CD4-positive, CD25-positive, alpha-beta regulatory T cell (primary cell): ENCODE measurements at places on chromosomes 2 and 18.

DNA sequence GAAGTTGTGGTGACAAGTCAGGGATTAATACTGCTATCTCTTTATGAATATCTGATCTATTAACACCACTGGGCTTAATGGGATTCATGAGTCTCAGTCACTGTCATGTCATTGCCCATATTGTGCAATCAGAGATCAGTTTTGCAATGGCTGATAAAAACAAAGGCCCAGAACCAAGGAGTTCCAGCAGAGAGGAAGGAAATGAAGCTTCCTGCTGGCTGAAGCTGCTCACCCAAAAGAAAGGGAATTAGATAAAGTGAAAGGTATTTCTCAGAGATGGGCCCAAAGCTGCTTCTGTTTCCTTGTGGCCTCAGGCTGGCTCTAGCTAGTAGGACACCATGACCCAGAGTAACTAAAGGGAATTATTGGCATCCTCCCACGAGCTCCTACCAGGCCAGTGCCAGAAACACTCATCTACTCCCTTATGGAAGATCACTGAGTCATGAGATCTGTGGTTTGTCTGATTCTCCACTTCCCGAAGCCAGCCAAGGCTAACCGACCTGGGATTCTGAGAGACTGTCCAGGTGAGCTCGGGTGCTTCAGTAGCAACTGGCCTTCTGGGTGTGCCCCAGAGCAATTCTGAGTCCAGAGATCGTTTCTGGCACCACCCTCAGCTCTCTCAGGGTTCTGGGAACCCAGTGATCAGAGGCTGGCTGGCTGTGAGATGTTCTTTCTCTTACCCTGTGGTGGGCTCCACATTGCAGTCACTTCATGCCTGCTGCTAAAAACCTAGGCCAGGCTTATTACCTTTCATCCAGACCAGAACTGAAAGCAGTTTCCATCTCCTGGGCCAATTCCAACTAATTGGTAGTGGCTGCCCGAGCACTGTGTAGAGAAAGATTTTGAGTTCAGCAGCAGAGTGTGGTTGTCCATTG lies 129.5 kb upstream of the PELI1 start:
- H3K4me1 ChIP-seq = peaks cover 14% of the 10 kb centered on the region
- peak overlapping the region; percentile 37 for H3K27ac ChIP-seq
- H3K4me3 ChIP-seq = no peak overlapping the region
- H3K27me3 ChIP-seq = no peaks in the 10 kb centered on the region

GRCh38 chr2:22281033-22281432 lies 1103.9 kb upstream of the KLHL29 start:
- no peaks in the 10 kb centered on the region for H3K36me3 ChIP-seq
- no peaks in the 10 kb centered on the region for H3K4me1 ChIP-seq
- DNase-seq = no peak

GRCh38 chr18:52678034-52678433 lies 338.0 kb downstream of the DCC start:
- no peak overlapping the region for H3K4me3 ChIP-seq
- no peak overlapping the region for H3K27ac ChIP-seq
- no peaks in the 10 kb centered on the region for H3K4me1 ChIP-seq

GRCh38 chr2:3296182-3296972 lies 81.2 kb downstream of the EIPR1 start:
- no peak for DNase-seq
- peaks cover 6% of the 10 kb centered on the region for H3K36me3 ChIP-seq
- H3K27me3 ChIP-seq = no peaks in the 10 kb centered on the region
- no peak overlapping the region for H3K27ac ChIP-seq
- H3K4me1 ChIP-seq = no peaks in the 10 kb centered on the region

- H3K4me1 ChIP-seq = peaks cover 1% of the 10 kb centered on the region
- H3K27me3 ChIP-seq = no peaks in the 10 kb centered on the region
- H3K4me3 ChIP-seq = no peak overlapping the region
- H3K27ac ChIP-seq = no peak overlapping the region
- H3K36me3 ChIP-seq = no peaks in the 10 kb centered on the region
- DNase-seq = peak; percentile 20
These were observed 18.7 kb upstream of the SCYGR1 start for GRCh38 chr2:227406177-227407031.

GRCh38 chr2:31354837-31355236 lies 59.7 kb downstream of the XDH start:
- no peaks in the 10 kb centered on the region for H3K36me3 ChIP-seq
- H3K27ac ChIP-seq = no peak overlapping the region
- peaks cover 34% of the 10 kb centered on the region for H3K27me3 ChIP-seq

GRCh38 chr2:23656597-23656973 lies 270.3 kb downstream of the ATAD2B start:
- no peaks in the 10 kb centered on the region for H3K36me3 ChIP-seq
- H3K4me3 ChIP-seq = no peak overlapping the region

DNA sequence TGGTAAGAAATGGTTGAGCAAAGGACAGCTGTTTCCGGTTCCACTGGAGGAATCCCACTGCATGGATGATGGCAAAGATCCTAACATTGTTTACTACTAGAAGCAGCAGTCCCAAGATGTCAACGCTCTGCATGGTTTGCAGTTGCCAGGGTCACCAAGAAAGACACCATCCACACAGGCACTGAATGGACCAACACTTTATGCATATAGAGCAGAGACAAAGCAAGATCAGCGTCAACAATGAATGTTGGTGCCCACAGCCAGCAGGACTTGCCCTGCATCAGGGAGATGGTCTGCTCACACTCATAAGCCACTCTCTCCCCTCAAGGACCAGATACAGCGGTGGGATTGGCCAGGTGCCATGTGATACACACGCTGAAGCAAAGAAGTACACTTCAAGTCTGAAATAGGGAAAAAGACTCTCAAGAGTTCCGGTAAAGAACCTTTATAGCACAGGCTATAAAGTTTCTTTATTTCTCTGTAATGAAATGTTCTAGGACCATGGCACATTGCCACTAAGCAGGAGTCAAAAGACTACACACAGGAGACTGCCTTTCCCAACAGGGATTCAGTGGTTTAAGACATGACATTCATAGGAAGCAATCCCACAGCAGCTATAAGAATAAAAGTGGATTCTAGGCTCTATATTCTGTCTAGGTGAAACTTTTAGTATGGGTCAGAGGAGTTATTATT lies 133.2 kb upstream of the EPHA4 start:
- H3K4me3 ChIP-seq = no peak overlapping the region
- H3K4me1 ChIP-seq = no peaks in the 10 kb centered on the region
- H3K27me3 ChIP-seq = no peaks in the 10 kb centered on the region
- no peaks in the 10 kb centered on the region for H3K36me3 ChIP-seq

- H3K36me3 ChIP-seq = no peaks in the 10 kb centered on the region
- peak; percentile 55 for DNase-seq
- H3K4me1 ChIP-seq = peaks cover 6% of the 10 kb centered on the region
- H3K27me3 ChIP-seq = no peaks in the 10 kb centered on the region
These were observed 7.0 kb upstream of the EPG5 start for GRCh38 chr18:45974088-45974536.

GRCh38 chr2:193331676-193332075 lies 1136.9 kb upstream of the TMEFF2 start:
- no peaks in the 10 kb centered on the region for H3K36me3 ChIP-seq
- H3K27me3 ChIP-seq = no peaks in the 10 kb centered on the region
- no peaks in the 10 kb centered on the region for H3K4me1 ChIP-seq
- H3K27ac ChIP-seq = no peak overlapping the region
- no peak overlapping the region for H3K4me3 ChIP-seq

DNA sequence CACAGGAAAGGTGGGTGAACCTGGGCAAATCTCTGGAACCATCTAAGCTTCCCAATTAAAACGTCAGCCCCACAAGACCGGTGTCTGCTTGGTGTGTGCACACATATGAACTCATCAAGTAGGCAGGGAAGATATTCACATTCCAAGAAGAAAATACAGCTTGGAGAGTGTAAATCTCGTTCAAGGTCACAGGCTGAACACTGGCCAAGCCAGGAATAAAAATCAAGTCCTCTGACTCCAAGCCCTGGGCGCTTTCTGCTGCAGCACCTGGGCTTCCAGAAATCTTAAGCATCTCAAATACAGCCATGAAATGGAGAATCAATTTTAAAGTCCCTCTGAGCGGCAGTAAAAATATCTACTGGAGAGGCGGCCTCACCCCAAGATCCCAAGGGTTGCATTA lies 150.9 kb downstream of the TWIST2 start:
- no peak for DNase-seq
- no peaks in the 10 kb centered on the region for H3K36me3 ChIP-seq
- H3K27me3 ChIP-seq = no peaks in the 10 kb centered on the region
- no peak overlapping the region for H3K27ac ChIP-seq
- no peaks in the 10 kb centered on the region for H3K4me1 ChIP-seq

DNA sequence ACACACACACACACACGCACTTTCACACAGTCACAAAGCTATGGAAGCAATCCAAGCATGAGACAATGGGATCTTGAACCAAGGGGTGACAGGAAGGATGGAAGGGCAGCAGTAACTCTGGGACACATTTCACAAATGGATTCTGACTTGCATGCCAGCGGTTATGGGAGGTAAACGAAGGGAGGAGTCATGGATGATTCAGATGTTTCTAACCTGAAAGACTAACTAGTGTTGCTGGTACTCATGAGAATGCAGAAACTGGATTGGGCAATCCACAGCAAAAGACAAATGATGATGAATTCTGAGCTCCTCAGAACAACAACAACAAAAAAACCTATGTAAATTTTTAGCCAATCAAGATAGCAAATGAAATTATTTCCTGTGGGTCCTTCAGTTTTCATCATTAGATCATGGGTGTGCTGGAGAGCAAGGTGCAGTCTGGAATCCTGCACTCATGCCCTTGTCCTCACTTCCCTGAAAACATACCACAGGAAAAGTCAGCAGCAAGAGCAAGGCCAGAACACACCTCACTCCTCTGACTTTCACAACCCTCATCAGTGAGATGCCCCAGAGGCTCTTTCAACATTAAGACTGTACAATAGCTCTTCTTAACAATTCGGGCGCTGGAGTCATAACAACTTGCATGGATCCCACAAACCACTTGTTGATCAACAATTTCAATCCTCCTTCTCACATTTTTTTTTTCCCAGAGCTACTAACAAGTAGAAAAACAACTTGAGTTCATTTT lies 32.6 kb downstream of the ABCA12 start:
- no peak for DNase-seq
- H3K36me3 ChIP-seq = no peaks in the 10 kb centered on the region
- H3K4me3 ChIP-seq = no peak overlapping the region
- no peak overlapping the region for H3K27ac ChIP-seq

- no peak overlapping the region for H3K4me3 ChIP-seq
- H3K27ac ChIP-seq = no peak overlapping the region
- no peaks in the 10 kb centered on the region for H3K4me1 ChIP-seq
- DNase-seq = no peak
These were observed 149.8 kb downstream of the RTP5 start for GRCh38 chr2:242019344-242019743.

GRCh38 chr2:5074733-5075132 lies 617.5 kb upstream of the SOX11 start:
- no peak overlapping the region for H3K4me3 ChIP-seq
- H3K27me3 ChIP-seq = no peaks in the 10 kb centered on the region
- H3K36me3 ChIP-seq = no peaks in the 10 kb centered on the region
- H3K27ac ChIP-seq = no peak overlapping the region
- H3K4me1 ChIP-seq = no peaks in the 10 kb centered on the region

DNA sequence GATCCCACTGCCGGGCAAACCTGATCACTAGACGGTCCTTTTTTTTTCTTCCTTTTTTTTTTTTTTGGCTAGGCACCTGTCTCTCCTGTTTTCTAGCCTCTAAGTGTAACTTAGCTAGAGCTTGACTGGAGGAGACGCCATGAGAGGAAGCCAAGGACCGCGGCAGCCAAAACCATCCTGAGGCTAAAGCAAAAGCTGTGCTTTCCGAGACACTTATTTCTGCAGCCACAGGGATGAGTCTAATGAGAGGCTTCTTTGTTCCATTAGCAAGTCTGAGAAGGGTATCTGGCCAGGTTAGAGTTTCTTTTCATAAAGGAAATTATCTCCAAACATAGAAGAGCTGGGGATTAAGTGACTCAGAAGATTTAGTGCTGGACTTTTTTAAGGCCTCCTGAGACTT lies 7.3 kb upstream of the CXCR4 start:
- peak overlapping the region; percentile 6 for H3K27ac ChIP-seq
- DNase-seq = no peak
- H3K4me1 ChIP-seq = peaks cover 49% of the 10 kb centered on the region

- peak; percentile 17 for DNase-seq
- H3K27ac ChIP-seq = no peak overlapping the region
- H3K36me3 ChIP-seq = no peaks in the 10 kb centered on the region
- H3K4me3 ChIP-seq = no peak overlapping the region
- peaks cover 6% of the 10 kb centered on the region for H3K4me1 ChIP-seq
- no peaks in the 10 kb centered on the region for H3K27me3 ChIP-seq
These were observed 64.4 kb upstream of the FOSL2 start for GRCh38 chr2:28327956-28328922.

DNA sequence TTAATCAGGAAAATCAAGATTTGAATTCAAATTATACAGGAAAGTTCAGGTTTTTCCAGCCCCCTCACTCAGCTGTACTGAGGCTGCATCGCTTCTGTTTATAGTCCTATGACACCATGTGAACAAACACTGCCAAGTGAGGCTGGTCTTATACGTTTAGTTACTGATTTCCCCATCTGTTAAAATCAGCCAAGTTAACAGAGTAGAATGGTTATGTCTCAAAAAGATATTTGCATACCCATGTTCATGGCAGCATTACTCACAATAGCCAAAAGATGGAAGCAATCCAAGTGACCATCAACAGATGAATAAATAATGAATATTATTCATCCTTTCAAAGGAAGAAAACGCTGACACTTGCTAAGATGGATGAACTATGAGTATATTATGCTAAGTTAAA lies 43.8 kb downstream of the REEP1 start:
- no peak for DNase-seq
- H3K4me3 ChIP-seq = no peak overlapping the region
- H3K4me1 ChIP-seq = no peaks in the 10 kb centered on the region

GRCh38 chr2:128469203-128469602 lies 150.5 kb upstream of the HS6ST1 start:
- no peaks in the 10 kb centered on the region for H3K4me1 ChIP-seq
- H3K27me3 ChIP-seq = no peaks in the 10 kb centered on the region
- DNase-seq = no peak
- no peaks in the 10 kb centered on the region for H3K36me3 ChIP-seq
- no peak overlapping the region for H3K4me3 ChIP-seq
- H3K27ac ChIP-seq = no peak overlapping the region

- no peak overlapping the region for H3K4me3 ChIP-seq
- H3K27ac ChIP-seq = no peak overlapping the region
- H3K4me1 ChIP-seq = no peaks in the 10 kb centered on the region
- no peaks in the 10 kb centered on the region for H3K27me3 ChIP-seq
These were observed 62.8 kb downstream of the AGFG1 start for GRCh38 chr2:227534714-227535113.

DNA sequence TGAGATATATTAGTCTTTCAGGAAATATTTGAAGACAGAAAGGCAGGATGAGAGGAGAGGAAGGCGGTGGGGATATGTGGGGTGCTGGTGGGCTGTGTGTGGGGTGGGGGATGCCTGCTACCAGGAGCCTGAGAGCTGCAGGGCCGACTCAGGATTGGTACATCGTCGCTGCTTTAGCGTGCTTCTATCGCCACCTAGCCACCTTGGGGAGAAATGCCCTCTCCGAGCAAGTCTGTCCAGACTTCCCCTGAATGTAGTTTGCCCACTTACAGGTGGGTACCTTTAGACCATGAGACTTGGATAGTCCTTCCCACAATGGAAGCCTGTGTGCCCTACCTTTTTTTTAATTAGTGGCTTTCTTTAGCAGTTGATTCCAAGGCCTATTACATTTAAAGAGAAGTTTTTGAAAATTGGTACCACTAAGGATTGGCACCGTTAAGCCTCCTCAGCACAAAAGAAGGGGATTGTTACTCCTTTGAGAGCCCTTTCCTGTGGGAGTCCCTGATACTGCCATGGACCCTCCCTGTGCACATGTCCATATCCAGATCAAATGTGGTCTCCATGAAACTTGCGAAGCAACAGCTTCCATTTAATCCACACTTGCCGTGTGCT lies 114.1 kb upstream of the NDUFV2 start:
- H3K36me3 ChIP-seq = no peaks in the 10 kb centered on the region
- no peaks in the 10 kb centered on the region for H3K4me1 ChIP-seq
- H3K27me3 ChIP-seq = peaks cover 4% of the 10 kb centered on the region
- H3K4me3 ChIP-seq = no peak overlapping the region

GRCh38 chr18:12703664-12704063 lies 822 bp downstream of the PSMG2 start:
- H3K4me3 ChIP-seq = peak overlapping the region; percentile 100
- peak overlapping the region; percentile 95 for H3K27ac ChIP-seq
